ENCODE measurements at places on chromosomes 2 and 18. TPM values are rescaled to one million over a fixed set of nuclear protein-coding genes. Genes with fewer than 3 reads are reported as not detected.

Gene INHBB
- 6.1 TPM for total RNA-seq

Gene MOCOS
- total RNA-seq: 0.09 TPM

Gene NOSTRIN
- total RNA-seq: 8.7 TPM

Gene SERPINB3
- not detected for total RNA-seq

Gene RNPEPL1
- 5.4 TPM for total RNA-seq

Gene MROH2A
- not detected for total RNA-seq

Gene CENPA
- total RNA-seq: 4.6 TPM

Gene CXCR4
- total RNA-seq: 110 TPM

Gene ANKRD30BL
- 33.8 TPM for total RNA-seq

Gene DSG1
- 0.27 TPM for total RNA-seq

Gene KCNJ13
- total RNA-seq: 0.82 TPM

Gene TXNDC2
- not detected for total RNA-seq

Data from cerebellum (tissue), 4 donors.